Esophagus squamous epithelium (tissue), 5 donors: ENCODE measurements at places on chromosomes 13 and 19.

- no peak for DNase-seq
Measured at GRCh38 chr13:28626266-28626665, 32.7 kb upstream of the POMP start.

DNA sequence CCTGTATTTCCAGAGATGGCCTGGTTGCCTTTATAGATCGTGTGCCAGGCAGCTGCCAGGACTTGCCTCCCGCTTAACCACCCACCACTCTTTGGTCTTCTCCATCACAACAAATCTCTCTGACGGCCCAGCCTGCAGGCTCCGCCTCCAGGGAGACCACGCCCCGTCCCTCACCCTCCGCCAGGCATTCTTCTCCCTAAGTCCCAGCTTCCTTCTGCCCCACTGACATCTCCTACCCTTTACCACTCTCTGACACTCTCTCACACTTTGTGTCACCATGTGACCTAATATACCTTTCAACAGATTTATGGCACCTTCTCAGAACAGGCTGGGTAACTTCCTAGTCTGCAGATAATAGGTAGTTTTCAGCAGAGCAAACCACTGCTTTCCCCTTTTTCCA lies 95.1 kb downstream of the CAB39L start:
- DNase-seq, result no peak

DNA sequence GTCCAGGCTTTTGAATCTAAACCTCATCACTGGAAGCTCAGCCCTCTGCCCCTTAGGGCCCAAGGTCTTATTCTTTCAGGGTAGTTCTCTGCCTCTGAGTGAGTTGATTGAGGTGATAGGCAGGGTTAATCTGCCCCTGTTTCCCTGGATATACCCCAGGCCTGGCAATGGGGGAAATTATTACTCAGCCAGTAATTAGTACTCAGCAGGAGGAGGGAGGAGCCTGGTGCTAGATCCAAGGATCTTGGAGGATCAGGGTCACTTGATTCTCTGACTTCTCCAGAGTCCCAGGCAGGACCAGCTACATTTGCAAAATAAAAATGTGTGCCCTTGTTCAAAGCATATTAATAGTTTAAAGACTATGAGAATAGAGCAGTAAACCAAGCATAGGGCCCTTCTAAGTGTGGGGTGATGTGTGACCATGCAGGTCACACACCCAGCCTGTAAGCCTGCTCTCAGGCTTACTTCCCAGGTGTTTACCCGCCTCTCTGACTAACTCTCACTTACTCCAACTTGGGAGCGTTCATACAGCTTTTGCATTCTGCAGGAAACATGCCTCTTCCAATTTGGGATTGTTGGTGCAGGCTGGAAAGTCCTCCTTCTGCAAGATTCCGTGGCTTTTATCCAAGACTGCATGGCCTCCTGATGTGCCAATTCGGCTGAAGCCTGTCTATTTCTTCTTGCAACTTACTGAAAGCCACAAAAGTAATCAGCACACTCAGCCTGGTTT lies 7.9 kb upstream of the STK24 start:
- no peak for DNase-seq

DNA sequence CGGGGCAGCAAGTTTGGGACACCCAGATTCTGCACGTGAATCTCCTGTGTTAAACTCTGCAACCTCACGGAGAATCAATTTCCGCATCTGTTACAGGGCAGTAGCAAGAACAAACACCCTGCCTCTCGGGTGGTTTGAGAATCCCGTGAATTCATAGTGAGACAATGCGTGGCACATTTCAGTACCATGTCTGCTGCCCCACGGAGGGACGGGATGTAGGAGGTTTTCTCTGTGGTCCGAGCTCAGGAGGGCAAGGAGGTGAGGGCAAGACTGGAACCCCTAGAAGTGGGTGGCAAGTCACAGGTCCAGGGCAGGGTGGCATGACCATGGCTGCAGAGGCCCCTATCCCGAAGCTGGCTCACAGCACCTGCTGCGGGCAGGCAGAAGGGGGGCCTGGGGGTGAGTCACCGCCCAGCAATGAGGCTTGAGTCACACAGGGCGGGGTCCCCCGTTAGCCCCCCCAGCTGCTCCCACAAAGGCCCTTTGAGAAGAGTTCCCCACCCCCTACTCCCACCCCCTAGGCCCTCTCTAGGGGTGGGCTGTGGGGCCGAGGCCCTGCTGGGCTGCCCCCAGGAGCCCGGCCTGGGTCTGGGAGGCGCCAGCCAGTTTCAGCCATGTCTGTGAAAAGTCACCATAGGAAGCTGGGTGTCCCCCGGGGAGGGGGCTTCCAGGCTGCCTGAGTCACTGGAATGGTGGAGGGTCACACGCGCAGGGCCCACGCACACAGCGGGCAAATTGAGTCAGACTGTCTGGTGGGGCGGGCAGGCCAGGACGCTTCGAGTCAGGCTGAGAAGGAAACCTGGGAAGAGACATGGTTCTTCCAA lies 25.8 kb upstream of the NANOS3 start:
- DNase-seq, result no peak

GRCh38 chr13:38670627-38671026 lies 16.2 kb upstream of the FREM2 start:
- DNase-seq, result no peak

- no peak for DNase-seq
Measured at GRCh38 chr13:53382008-53382407, 353.4 kb downstream of the OLFM4 start.

GRCh38 chr13:19984430-19985218 lies 26.1 kb downstream of the ZMYM2 start:
- DNase-seq, result no peak

DNA sequence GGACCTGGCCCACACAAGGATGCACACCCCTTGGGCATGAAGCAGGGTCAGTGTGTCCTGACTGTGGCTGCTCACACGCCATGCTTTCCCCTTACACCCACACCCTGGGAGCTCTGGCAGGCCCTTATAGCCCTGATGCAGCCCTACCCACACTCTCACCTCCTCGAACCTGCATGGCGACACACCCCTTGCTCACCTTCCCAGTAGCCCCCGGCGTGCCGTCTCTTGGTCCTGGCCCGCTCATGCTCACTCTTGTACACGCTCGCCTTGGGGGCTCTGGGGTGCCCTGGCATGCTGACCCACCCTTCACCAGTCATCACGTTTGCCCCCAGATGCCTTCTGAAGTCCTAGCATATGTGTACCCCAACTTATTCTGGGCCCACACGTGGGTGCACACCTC lies 56.1 kb downstream of the MAP4K1 start:
- no peak for DNase-seq

DNA sequence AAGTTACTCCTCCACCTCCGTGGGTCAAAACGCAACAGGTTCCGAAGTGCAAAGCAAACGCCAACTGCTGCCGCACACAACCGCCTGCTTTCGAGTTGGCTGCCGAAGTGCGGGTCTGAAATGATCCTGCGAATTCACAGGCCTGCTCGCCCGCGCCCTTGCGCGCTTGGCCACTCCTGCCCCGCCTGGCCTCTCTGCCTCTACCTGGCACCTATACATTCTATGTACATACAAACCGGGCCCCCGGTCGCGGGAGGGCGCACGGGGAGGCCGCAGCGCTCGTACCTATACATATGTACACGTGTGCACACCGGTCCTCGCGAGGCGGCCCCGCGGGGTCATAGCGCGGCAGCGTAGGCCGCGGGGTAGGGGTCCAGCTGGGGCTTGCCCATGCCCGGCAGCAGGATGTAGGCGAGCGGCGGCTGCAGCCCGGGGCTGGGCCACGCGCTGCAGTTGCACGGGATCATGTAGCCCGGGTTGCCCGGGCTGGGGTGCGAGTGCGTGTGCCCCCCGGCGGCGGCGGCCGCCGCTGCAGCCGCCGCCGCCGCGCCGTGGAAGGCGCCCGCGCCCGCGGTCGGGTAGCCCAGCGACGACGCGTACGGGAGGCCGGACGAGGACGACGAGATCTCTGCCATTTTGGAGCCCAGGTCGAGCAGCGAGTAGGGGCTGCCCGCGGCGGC lies 1.3 kb downstream of the SOX21 start:
- no peak for DNase-seq

DNA sequence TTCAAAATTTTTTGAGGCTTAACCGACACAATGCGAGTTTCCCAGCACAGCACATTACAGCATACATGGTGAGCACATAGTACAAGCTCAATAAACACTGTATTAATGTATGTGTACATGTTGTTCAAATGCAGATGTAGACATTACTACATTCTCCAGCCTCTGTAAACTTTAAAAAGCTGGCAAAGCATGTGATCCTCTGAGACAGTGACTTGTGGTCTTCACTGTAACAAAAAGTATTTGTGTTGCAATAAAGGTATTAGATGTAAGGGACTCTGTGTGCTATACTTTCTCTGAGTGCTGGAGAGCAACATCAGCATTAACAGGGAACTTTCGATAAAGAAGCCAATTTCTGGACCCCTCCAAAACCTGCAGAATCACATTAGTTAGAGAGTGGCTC lies 46.4 kb upstream of the ZNF254 start:
- no peak for DNase-seq

DNA sequence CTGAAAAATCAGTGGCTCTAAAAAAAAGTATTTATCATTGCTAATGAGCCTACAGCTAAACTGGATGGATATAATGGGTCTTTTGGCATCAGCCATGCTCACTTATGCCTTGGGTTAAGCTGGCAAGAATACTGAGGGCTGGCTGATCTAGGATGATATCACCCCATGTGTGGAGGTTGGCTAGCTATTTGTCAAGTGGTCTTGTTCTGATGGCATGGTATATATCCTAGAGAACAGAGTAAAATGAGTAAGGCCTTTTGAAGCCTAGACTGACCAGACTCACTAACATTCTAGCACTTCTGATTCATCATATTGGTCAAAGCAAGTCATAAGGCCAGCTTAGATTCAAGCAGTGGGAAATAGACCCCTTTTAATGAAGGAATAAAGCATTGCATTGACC lies 383.0 kb downstream of the SLITRK1 start:
- DNase-seq, result no peak

DNA sequence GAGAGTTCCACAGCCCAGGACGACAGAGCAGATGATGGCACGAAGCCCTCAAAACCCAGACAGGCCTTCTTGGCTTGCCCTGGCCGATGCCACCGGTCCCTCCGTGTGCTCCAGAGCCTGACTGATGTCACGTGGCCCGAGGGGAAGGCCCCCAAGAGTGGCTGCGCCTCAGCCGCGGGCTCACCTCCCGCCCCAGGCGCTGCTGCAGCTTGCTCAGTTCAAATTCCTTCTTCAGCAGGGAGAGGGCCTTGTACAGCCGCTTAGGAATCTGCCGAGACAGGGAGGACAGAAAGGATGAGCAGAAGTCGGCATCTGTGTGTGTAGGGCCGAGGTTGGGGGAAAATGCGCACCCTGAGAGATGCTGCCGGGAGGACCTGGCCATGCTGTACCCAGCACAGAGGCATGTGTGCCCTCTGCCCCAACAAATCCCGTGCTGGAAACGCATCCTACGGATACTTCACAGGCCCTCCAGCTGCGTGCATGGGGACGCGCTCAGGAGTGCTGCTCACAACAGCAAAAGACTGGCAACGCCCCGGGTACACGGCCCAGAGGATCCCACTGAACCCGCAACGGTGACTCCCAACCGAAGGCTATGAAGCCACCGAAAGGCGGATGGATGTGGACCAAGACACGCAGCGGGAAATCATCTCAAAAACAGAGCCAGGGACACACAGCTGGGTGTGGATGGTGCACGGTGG lies 12.9 kb downstream of the LONP1 start:
- no peak for DNase-seq

DNA sequence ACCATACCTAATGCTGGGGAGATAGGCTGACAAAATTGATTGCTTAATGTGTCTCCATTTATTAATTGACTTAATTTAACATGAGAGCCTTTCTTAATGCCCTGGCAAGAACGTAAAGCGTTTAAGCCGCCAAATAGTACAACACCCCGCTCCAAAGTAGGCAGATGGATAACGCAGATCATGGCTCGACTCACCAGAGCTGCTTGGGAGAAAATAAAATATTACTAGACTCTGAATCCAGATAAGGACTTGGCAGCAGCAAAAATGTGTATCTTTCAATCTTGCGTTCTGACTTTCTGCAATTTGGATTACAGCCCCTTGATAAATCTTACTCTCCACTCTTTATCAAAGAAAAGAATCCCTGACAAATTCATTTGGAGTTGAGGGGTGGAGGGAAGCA lies 403 bp upstream of the SIAH3 start:
- no peak for DNase-seq

- no peak for DNase-seq
Measured at GRCh38 chr19:14544977-14545715, 15.8 kb downstream of the TECR start.

- DNase-seq, result no peak
Measured at GRCh38 chr19:42402376-42403116, 12.4 kb upstream of the CNFN start.

DNA sequence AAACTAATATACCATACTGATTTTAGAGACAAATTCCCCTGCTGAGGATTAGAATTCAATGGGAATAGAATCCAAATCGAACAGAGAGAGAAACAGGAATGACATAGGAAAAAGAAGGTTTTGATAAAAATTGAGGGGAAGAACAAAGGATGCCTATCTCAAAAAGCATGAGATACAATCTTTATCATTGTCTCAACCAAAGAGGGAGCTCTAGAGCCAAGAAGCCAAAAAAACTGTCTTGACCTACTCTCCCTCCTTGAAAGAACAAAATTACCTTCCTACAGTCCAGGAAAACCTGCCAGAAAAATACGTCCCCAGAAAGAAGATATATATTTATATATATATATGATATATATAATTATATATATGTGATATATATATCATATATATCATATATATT lies 39.2 kb upstream of the MIR17HG start:
- no peak for DNase-seq

GRCh38 chr13:109979228-109979627 lies 192.8 kb upstream of the IRS2 start:
- no peak for DNase-seq

GRCh38 chr19:38617283-38617763 lies 430 bp downstream of the MAP4K1 start:
- no peak for DNase-seq

- DNase-seq, result no peak
Measured at GRCh38 chr13:73985783-73986182, 148.4 kb downstream of the KLF12 start.
